ENCODE measurements at places on chromosomes 12 and 14. TPM values are rescaled to one million over a fixed set of nuclear protein-coding genes. Genes with fewer than 3 reads are reported as not detected.

GRCh38 chr14:94971750-94972149 is 185.6 kb downstream of the DICER1 start:
- DNase-seq = peak; percentile 13

Gene CELA1
- not detected for total RNA-seq

DNA sequence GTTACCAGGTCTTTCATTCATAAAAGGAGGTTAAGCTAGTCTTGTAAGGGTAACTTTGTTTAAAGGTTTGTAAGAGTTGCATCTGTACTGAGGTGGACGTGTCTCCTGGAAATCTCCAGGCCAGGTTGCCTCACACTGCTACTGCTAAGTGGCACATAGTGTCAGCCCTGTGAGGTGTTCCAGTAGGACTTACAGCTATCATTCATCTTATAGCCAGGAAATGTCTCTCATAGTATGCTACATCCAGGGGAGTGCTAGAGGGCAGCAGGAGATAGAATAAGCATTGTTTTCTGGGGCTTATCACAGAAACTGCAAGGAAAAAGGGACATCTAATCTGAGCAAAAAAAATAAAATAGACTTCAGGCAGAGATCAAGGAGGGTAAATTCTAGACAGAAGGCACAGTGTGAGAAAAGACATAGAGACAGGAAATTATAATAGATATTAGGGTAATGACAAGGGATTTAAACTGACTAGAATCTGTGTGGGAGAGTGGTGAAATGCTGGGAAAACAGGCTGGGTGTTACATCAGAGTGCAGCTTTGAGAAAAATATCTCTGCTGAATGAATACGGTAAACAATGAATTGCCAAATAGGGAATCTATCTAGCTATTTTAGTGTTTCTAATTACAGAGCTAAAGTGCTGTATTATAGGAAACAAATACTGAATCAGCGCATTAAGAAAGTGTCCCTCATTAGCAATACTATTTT is 205.1 kb upstream of the ABCD2 start:
- peak; percentile 22 for DNase-seq

Gene C12orf54
- not detected for total RNA-seq

GRCh38 chr14:104688505-104689108 is 811 bp upstream of the INF2 start:
- peak; percentile 42 for DNase-seq

- no peak for DNase-seq
These were observed 201.5 kb upstream of the CAND1 start for GRCh38 chr12:67067453-67068203.

Gene POLE2
- 5.5 TPM for total RNA-seq

Gene BCAT1
- 72.1 TPM for total RNA-seq

Gene PCED1B
- total RNA-seq = 3.5 TPM

- DNase-seq = no peak
These were observed 392.1 kb downstream of the RPS29 start for GRCh38 chr14:49194067-49194466.

- DNase-seq = no peak
These were observed 136.5 kb downstream of the TGFB3 start for GRCh38 chr14:75845136-75845804.

DNA sequence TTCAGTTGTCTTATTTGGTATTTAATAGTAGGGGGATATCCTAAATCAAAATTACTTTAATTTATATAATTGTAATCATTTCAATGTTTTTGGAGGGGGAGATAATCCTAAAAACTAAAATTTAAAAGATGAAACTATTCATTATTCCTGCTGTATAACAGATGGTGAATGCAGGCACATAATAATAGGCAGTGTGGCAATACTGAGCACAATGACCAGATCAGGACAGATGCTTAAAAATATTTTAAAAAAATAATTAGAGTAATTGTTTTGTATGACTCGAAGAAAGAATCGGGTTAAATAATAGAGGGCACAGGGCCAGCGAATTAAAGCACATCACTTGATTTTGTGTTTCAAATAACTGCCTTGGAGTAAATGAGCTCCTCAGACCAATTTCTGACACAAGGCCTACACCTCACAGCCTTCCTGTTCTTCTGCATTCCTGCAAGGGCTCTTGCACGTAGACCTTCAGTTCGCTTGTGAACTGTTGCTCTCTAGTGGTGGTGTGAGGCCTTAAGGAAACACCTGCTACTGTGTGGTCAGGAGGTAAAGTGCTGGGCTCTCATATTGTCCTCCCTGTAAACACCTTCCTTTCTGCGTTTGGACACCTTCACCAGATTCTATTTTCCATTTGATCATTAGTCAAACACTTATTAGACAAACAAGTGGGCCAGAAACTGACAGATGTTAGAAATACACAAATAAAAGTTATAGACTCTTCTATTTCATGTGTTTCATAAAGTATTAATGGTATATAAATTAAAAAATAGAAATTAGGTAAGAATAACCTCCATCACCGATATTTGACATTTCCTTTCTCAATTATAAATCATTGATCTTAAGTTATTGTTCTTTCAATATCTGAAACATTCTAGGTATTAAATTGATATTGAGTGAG is 29.3 kb upstream of the KLRF1 start:
- peak; percentile 21 for DNase-seq

GRCh38 chr12:6773590-6774351 is 1.5 kb downstream of the LAG3 start:
- no peak for DNase-seq

GRCh38 chr12:464484-465267 is 4.9 kb downstream of the B4GALNT3 start:
- DNase-seq = no peak

- peak; percentile 13 for DNase-seq
These were observed 35.3 kb downstream of the STX2 start for GRCh38 chr12:130803702-130804101.

Gene EIF2S3B
- total RNA-seq = 4.9 TPM

- no peak for DNase-seq
These were observed 586.7 kb downstream of the ETNK1 start for GRCh38 chr12:23211384-23212320.

Gene NPFF
- not detected for total RNA-seq

DNA sequence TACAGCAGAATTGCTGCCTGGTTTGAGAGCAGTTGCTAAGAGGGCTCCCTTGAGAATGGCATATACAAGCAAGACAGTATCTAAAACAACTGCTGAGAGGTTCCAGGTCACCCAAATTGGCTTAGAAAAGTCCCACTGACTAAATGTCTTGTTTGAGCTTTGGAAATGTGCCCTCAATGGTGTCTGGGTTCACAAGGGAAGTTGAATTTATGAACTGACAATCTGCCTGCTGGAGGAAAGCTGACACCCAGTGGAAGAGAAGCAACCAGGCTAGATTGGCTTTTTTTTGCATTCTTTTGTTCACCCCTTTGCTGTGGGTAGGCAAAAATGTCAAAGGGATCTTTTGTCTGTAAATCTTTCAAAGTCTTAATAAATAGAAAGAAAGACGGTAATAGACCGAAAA is 44.6 kb upstream of the NPFF start:
- DNase-seq = no peak

- DNase-seq = peak; percentile 84
These were observed at the start of gene SLC25A21 for GRCh38 chr14:37172024-37172869. TSS of gene SLC25A21 (minus strand) at chr14:37172606.

Measured in GM23248 (cell line).